ENCODE measurements at places on chromosomes 16 and 17.

DNA sequence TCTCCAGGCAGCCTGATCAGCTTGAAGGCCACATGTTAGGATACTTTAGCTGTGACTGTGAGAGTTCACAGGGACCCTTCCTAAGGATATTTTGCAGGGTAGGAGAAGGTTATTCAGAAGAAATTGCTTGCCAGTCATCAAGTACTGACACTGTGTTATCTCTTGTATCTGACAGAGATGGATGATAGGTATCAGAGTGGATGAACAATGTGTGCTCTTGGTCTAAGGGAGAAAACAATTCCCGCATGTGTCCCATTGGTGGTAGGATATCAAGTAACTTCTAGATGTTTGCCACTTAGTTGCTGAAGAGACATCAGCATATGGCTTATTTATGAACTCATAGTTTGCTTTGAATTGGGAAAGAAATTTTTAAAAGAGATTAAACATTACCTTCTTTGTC is 219.3 kb downstream of the SPECC1 start:
- no peak for DNase-seq

- DNase-seq = peak; percentile 9
Measured at GRCh38 chr17:74288785-74289184, 14.8 kb downstream of the DNAI2 start.

DNA sequence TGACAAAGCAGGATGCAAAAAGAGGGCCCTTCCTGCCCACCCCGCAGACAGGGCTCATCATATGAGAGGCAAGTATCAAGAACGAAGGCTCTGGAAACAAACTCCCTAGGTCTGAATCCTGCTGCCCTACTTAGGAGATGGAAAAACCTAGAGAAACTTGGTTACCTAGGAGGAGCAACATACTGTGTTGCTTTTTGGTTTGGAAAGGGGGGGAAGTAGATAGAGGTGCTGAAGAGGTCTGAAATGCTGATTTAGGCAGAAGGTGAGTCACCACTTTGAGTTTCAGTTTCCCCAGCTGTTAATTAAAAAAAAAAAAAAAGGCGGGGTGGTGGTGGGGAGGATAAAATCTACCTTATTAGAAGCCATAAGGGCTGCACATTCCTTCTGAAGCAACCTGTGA is 1.5 kb downstream of the N4BP1 start:
- DNase-seq = no peak

DNA sequence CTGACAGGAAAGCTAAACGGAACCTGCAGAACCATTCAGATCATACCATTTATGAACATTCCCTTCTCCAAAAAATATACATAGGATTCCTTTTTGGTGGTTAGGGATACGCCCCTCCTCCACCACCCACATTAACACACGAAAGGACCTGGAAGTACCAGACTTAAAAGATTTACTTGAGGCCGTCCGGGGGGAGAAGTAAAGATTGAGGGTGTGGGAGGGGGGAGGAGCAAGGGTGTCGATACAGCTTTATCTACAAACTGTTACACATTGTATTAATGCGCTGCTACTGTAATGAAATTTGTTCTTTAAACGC is 537 bp downstream of the PALB2 start:
- DNase-seq = peak; percentile 6

DNA sequence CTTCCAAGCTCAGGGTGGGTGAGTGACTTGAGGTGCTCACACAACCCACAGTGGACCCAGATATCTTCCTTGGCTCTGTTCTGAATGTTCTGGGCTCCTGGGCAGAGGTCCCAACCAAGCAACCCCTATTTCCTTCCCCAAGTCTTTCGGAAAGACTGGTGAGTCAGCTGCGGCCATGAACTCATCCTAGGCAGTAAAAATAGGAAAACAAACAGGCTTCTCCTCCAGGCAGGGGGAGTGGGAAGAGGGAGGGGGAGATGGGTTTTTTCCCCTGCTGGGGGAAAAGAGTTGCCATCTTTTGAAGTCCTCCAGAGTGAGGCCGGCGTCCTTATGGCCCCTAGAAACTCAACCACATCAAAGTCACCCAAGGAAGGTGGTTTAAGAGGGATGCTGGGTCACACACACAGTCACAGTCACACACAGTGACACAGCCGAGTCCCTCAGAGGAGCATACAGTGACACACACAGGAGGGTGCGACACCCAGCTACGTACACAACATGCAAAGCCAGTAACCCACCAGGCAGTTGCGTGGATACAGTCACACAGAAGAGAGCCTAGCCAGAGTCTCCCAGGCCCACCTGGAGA is 16.0 kb upstream of the DLX4 start:
- no peak for DNase-seq

- DNase-seq = peak; percentile 22
Measured at GRCh38 chr17:64599187-64599676, 62.9 kb downstream of the SMURF2 start.

DNA sequence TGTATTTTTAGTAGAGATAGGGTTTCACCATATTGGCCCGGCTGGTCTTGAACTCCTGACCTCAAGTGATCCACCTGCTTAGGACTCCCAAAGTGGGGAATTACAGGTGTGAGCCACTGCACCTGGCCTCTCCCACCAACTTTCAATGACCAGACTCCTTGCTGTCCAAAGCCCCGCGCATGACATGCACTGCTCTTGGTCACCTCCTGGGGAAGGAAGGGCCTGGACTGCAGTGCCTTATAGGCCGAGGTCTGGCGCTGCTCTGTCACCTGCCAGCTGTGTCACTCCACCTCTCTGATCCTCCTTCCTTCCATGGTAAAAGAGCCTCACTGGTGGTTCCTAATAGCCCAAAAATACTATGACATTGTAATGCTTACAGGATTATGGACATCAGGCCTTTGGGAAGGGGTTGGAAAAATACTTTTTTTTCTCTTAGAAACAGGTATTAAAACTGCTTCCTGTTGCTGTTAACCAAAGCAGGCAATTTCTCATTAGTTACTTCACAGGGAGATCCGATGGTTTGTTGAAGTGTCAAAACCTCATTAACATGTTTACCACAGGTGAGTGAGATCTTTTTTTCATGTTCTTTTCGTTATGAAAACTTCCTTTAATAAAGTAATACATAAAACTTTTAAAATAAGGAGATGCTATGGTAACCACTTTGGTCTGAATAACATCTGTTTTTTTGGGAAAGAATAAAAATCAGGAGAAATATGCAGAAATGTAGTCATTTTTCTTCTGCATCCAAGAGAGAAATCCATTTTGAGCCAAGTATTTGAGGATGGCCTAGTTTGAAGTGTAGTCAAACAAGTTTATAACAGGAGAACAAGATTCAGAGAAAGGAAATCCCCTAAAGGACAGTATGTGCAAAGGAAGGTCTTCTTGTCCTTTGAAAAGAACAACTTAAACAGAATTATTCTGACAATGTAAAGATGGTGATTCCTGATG is 35.5 kb downstream of the GRB7 start:
- no peak for DNase-seq

DNA sequence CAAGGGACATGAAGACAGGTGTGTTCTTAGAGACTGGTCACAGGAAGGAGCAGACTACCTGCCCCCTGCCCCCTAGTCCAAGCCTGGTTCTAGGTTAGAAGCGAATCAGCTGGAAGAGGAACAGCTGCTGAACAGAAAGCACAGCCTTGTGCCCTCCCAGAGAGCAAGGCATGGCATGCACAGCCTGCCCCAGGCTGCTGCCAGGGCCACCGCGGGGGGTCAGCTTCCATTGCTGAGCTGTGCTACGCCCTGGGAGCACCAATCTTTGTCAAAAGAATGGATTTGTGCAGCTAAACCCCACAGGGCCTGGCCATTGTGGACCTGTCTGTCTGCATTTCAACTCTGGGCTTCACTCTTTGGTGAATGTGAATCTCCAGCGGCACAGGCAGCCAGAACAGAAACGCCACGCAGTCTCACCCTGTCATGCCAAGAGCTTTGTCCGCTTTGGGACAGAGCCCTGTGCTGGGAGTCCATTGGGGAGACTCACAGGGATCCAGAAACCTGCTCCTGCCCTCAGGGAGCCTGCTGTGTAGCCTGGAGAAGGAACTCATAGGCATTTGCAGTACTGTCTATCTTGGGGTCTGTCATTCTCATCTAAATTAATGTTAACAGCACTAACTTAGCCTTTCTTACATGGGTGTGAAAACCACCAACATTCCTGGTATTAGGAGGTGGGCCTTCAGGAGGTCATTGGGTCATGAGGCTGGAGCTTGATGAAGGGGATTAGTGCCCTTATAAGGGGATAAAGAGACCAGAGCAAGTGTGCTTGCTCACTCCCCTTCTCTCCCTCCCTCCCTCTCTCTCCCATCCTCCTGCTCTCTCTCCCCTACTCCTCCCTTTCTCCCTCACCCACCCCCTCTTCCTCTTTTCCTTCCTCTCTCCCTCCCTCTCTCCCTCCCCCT is 25.6 kb upstream of the CDRT4 start:
- no peak for DNase-seq

DNA sequence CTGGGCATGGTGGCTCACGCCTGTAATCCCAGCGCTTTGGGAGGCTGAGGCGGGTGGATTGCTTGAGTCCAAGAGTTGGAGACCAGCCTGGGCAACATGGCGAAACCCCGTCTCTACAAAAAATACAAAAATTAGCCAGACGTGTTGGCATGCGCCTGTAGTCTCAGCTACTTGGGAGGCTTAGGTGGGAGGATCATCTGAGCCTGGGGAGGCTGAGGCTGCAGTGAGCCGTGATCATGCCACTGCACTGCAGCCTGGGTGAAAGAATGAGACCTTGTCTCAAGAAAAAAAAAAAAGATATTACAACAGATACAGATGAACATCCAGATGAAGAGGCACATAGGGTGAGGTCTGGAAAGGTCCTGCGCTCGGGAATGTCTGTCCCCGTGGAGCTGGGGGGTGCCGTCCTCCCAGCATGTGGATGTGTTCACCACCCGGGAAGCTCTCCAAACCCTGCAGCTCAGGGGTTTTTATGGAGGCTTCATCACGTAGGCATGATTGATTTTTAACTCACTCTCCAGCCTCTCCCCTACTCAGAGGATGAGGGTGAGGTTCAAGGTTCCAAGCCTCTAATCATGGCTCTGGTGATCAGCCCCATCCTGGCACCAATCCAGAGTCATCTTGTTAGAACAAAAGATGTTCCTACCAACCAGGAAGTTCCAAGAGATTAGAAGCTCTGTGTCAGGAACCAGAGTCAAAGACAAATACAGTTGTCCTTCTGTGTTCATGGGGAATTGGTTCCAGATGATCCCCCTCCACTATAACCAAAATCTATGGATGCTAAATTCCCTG is 85.0 kb upstream of the DNAJA2 start:
- DNase-seq = no peak

- peak; percentile 8 for DNase-seq
Measured at GRCh38 chr16:57377080-57377841, 5.0 kb downstream of the CX3CL1 start.

DNA sequence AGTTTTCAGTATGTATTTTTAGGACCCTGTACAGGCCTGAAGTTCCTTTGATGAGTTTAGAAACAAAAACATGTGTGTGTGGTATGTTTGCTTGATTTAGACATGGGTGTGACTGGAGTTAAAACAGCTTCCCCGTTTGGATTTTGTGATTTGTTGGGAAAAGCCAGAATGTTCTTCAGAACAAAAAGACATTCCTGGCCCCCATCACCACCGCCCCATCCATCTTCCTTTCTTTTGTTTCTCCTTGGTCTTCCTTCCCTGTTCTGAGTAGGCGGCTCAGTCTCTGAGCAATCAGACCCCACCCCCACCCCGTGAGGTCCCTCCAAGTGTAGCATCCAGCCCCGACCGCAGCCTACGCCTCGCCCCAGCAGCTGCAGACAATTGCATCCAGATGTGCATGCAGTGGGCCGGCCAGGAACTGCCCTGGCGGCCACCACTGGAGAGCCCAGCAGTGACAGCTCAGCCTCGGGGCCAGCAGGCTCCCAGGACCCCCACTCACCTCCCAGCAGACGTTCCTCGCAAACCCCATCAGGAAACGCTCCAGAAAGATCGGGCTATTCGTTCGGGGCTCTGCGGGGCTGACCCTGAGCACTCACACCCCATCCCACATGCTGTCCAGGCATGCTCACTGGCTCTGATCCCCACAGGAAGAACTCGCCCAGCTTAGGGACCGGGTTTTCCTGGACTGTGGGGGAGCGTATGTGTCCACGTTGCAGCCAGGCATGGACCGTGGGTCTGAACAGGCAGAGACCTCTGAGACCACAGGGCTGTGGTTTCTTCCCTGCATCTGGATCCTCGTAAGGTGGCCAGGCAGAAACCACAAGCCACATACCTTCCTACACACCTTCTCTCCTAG is 99.8 kb upstream of the CDH5 start:
- peak; percentile 78 for DNase-seq

DNA sequence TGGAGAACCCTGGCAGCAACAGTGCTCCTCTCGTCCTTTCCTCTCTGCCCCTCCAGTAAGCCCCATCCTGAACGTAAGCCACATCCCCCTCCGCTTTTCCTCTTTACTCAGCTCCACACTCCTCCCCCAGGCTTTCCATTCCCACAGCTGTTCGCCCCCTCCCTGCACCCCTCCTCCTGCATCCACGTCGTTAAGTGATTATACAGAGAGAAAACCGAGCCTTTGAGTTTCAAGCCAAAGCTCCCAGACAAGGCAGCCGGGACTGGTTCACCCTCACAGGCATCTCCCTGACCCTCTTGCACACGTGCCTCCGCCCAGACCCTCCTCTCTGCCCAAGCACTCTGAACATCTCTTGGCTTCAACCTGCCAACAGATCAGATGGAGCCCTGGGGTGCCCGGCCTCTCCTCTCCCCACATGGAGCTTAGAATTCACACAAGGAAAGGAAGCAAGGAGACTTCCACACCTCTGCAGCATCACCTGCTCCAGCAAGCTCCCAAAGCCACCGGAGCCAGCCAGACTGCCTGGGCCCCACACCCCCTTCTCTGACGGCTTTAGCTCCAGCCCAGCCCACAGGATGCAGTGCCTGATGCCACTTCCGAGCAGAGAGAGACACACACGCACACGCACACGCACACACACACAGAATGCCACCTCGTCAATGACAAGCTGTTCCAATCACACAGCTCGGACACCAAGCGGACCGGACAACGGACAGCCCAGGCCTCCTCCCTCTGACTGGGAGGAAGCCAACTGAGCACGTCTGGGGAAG is 99.9 kb upstream of the CCL2 start:
- DNase-seq = no peak

DNA sequence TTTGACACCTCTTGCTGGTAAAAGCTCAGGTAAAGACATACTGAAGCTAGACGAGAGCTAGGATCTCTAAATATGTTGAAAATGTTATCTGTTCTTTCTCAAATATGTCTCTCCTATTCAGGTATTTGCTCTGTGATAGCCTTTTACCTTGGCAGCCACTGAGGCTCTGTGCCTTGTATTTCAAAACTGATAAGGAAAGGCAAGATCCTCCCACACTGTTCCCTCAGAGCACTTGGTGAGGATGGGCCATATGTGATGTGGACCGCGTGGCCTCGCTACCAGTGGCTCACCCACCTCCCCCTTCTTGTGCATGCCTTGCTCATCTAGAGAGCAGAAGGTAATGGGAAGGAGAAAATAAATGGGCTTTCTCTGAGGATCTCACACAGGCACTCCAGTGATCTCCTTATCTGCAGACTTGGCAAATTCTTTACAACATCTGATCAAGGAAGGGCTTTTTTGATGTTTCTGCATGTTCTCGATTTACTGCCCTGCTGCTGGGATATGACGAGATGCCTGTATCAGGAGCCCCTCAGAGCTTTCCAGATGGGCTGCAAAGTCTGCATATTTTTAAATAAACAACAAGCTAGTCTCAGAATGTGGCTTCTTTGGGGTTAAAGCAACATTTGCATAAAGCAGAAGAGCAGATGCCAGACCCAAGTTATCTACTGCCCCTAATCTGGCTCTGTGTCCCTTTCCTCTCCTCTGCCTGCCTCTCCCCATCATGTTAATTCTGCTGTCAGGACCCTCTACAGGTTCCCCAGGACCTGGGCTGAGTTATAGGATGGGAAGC is 16.9 kb downstream of the HOXB1 start:
- no peak for DNase-seq
